ENCODE measurements at places on chromosomes 6 and 20.

DNA sequence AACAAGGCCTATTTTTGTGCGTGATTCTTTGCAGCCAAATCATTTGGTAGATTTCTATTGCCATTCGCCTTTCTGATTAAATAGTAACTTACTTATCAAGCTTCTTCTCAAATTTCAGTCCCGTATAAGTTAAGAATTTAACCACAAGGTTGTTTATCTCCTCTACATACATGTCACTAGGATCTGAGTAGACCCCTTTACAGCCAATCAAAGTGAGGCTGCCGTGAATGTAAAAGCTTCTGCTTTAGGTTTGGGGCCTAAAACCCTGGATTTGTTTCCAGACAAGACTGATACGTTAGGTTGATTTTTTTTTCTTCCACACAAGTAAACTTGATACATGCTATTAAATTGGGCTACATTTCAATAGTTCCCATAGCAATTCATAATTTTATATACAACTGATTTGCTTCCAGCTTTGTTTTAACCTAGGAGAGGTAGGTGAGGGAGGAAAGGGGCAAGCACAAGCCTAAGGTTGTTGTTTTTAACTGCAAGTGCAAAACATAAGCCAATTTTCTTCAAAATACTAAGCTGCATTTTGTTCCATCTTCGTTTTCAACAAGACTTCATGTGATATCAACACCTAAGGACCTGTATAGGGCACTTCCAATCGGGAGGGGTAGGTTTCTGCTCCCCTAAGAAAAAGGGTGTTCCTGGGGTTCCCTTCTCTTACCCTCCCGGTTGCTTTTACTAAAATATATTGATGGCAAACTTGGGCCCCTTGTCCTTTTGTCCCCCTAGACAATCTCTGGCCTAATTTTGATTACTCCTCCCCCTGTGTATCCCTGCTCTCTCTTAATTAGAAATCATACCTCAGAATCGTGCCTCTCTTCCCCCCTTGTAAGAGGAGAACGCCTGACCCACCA, 1.7 kb downstream of the RANBP9 start:
- no peak for DNase-seq

GRCh38 chr6:135030056-135030473, 24.6 kb downstream of the HBS1L start:
- DNase-seq = no peak

DNA sequence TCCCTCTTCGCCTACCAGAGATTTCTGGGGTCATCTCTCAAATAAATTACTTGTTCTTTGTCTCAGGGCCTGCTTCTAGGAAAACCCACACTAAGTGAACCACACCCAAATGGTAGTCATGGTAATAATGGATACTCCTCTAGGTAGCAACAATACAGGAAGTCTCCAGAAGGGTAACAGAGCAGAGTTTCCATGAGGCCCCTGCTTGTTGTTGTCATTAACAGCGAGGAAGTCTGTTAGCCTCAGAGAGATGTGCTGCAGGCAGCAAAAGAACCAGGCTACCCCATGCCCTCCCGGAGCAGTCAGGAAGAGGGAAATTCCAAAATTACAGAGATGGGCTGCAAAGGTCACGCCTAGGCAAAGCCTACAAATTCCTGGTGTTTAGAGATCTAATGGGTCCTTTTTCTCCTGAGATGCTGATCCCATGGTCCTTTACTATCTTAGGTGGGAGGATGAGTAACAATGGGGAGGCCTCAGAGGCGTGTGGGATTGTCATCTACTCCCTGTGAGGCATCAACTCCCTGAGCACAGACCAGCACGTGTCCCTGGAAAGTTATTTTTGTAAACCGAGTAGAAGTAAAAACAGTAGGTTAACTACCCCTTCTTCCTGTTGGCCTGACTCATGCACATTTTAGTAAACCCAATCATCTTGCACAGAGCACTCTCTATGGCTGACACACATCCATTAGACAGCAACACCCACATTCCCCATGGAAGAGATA, 10.1 kb downstream of the ISM1 start:
- no peak for DNase-seq

DNA sequence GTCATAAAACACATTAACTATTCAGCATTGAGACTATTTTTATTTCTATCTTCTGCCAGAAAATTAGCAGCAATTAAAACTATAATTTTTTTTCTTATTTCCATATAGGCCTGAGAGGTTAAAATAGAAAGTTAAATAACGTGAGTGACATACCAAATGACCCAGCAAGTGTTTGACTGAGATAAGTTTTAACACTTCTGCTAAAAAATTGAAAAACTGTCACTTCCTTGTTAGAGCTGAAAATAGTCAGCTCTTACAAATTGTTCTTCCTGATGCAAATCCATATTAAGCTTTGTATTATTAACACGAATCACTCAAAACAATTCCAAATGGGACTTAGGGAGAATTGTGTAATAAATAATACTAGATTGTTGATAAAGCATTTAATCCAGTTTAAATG, 26.5 kb upstream of the STX11 start:
- DNase-seq = no peak

DNA sequence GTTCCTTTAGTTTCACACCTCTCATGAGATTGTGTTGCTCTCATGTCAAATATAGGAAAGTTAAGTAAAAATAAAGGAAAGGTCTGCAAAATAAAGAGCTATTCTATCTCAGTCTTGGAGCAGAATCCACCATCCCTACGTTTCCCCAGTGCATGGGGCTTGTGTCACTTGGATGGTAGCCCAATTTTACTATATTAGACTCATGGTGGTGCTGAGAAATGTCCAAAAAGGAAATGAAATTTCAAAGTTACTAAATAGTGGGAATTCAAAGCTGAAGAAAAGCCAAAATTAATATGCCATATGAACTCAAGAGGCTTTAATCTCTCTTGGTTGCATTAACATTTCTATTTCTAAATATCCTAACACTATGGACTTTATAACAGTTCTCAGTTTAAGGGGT, 1283.3 kb upstream of the GJE1 start:
- no peak for DNase-seq

GRCh38 chr6:112773187-112773586, 426.1 kb downstream of the RFPL4B start:
- DNase-seq = no peak

DNA sequence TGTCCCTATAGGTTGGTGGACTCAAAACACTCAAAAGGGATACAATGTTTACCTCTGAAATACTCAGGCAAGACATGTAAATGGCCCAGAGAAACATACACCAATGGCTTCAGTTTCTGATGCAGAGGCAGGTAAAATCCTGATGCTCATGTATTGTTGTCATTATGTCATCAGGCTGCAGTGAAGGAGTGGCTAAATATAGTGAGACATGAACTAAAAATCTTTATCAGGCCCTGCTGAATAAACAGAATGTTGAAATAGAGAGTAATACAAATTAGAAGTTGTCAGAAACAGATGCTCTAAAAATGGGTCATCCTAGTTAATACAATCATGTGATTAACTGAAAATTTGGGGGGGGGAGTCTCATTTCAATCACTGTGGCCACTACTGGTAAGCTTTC, 20.4 kb downstream of the PTPRK start:
- DNase-seq = no peak

DNA sequence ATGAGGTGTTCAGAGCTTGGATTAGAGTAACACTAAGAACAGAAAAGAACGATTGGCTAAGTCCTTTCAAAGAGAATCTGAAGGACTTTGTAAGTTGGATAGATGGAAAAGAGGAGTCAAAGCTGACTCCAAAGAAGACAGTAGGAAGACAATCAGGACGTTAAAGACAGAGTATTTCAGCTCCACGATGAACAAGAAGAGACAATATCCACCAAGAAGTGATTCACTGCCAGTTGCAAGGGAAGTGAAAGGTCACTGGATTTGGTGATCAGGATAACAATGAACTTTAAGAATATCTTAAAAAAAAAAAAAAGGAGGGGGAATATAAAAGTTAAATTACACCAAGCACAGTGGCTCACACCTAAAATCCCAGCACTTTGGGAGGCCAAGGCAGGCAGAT, 17.9 kb downstream of the REPS1 start:
- no peak for DNase-seq

DNA sequence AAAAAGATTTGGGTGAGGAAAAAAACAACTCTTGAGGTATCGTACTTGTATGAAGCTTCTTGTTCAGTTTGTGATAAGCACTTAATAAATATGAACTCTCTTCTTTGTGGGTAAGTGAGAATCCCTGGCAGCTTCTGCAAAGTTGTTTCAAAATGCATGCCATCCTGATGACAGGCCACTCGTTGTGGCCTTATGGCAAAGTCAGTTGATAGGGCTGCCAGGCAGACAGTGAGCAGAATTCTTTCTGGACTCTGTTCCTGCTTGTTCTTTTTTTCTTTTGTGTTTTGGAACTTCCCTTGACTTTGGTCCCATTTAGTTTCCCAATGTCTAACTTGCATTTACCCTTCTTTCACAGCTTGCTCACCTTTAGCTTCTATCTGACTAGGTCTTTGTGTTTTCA, 983.5 kb upstream of the FLRT3 start:
- no peak for DNase-seq

DNA sequence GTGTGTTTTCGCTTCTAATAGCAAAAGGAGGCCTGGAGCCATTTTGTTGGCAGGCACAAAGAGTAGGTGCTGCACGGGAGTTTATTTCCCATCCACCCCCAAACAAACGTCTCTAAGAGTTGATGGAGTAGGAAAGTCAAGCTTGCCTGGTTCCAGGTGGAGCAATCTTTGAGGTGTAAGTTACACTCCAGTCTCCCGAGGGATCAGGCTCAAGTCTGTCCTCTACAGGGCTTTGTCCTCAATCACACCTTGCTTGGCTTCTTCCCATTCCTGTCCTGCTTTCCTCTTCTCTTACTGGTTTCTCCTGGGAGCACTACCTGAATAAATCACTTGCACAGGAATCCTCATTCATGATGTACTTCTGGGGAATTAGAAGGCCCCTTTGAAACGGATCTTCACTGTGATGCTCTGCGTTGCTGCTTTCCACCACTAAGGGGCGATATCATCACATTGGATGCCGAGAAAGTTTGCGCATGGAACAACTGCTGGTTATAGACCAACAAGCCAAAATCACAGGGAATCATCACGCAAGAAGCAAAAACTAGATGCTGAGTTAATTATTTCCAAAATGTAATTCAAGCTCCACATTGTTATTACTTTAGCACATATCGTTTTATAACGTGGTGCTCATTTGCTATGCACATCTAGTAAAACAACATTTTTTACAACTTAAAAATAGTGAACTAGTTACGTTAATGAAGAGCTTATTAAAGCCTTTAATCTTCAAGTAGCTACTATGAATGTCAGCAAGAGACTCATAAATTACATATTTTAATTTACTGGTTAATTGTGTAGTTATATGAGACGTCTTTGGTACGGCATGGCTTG, 156.8 kb downstream of the DNAH8 start:
- peak; percentile 60 for DNase-seq

DNA sequence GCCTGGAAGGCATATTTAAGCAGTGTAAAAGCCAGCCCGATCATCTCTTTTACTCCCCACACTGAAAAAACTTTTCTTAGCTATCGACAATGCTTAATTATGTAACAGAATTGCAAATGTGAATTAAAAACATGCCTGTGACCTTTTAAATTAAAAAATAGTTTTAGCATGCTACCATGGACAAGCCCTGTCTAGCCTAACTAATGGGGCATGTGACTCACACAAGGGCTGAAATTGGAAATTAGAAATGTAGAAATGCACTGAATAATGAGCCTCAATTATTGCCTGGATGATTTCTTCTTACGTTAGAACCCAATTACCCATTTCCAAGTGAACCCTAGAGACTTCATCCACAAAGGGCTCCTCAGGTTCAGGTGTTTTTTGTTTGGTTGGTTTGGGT, 82.7 kb downstream of the SIM1 start:
- DNase-seq = no peak

DNA sequence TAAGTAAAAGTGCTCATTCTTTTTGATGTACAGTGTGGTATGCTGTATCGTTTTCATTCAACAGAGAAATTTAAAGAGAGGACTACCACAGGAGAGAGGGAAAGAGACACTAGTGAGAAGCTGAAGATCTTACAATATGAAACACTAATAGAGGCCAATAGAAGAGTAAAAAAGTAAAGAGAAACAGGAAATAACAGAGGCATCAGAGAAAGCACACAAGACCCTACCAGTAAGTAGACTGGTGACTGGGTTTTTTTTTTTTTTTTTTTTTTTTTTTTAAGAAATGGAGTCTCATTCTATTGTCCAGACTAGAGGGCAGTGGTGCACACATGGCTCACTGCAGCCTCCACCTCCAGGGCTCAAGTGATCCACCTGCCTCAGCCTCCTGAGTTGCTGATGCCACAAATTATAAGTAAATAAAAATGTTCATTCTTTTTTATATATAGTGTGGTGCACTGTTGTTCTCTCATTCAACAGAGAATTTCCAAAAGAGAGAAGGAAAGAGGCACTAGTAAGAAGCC, 18.8 kb downstream of the ELOVL4 start:
- DNase-seq = no peak

GRCh38 chr6:11062715-11063114, 18.6 kb upstream of the ELOVL2 start:
- DNase-seq = no peak

DNA sequence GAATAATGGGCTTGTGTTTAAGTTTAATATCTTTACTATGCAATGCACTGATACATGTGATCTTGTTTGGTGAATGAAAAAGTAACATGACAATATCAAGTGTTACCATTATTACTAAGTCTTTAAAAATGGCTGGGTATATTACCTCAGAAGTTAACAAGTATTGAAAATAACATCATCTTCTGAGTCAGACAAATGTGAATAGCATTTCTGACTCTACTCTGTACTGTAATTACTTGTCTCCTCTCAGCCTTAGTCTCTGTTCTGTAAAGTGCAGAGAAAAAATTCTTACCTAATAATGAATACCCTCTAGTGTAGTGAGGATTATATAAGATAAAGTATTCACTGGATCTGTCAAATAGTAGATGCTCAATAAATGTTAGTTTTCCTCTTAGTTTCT, 47.0 kb upstream of the GCLC start:
- no peak for DNase-seq

- no peak for DNase-seq
Observed at GRCh38 chr20:45867819-45868176, 10.4 kb downstream of the ZSWIM3 start.

DNA sequence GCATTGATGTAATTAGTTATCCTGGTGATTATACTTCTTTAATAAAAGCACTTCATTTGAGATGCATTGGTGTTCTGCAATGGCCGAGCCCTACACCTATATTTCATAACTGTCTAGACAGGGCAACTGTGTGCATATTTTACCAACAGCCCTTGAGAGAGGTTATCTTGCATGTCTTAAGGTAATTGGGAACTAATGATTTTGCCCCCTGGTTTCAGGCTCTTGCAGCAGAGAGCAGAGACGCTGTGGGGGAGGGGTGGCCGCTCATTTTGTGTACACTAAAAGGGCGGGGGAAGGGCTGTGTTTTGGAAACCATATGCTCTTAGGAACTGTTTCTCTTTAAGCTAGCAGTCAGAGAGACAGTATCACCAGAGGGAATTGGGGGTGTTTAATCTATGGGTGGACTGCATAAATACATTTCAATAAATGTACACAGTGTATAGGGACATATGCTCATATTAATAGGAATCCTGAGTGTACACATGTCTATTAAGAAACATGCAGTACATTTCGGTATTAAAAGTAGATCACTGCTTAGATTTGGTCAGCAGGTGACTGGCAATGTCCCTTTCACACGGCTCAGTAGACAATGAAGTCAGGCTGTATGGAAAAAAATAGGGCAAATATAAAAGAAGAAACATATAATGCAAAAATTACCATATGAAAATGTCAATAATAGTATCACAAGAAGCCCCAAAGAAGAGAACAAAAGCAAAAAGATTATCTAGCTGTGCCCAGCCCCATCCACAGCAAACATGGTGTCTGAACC, 402.9 kb upstream of the CITED2 start:
- DNase-seq = peak; percentile 87

- no peak for DNase-seq
Observed at GRCh38 chr6:102742754-102743356, 1349.3 kb downstream of the GRIK2 start.
